Activated CD8-positive, alpha-beta memory T cell treated with anti-CD3 and anti-CD28 coated beads, Interleukin-2, amount 10 ng/mL, durations not matched to agents 7 days and 5 days (primary cell): ENCODE measurements at places on chromosomes 3 and 15. TPM values are rescaled to one million over a fixed set of nuclear protein-coding genes. Genes with fewer than 3 reads are reported as not detected.

GRCh38 chr15:90106522-90107117, 4.4 kb upstream of the IDH2 start:
- peaks cover 6% of the 10 kb centered on the region for H3K4me1 ChIP-seq
- no peak for DNase-seq
- H3K27me3 ChIP-seq, result peaks cover 4% of the 10 kb centered on the region

GRCh38 chr3:52455283-52456168, at the start of gene NISCH:
Gene NISCH, plus strand, starts transcription at chr3:52455604. Its CDS starts 38 bp downstream, at chr3:52455642.
- peak within 1 kb of the TSS; percentile 95 for H3K4me3 ChIP-seq
- H3K4me1 ChIP-seq, result peaks cover 41% of the 10 kb centered on the region
- peaks cover 4% of the 10 kb centered on the region for H3K36me3 ChIP-seq
- H3K27ac ChIP-seq, result peak within 1 kb of the TSS; percentile 94
- H3K27me3 ChIP-seq, result no peaks in the 10 kb centered on the region
- peak; percentile 94 for DNase-seq

DNA sequence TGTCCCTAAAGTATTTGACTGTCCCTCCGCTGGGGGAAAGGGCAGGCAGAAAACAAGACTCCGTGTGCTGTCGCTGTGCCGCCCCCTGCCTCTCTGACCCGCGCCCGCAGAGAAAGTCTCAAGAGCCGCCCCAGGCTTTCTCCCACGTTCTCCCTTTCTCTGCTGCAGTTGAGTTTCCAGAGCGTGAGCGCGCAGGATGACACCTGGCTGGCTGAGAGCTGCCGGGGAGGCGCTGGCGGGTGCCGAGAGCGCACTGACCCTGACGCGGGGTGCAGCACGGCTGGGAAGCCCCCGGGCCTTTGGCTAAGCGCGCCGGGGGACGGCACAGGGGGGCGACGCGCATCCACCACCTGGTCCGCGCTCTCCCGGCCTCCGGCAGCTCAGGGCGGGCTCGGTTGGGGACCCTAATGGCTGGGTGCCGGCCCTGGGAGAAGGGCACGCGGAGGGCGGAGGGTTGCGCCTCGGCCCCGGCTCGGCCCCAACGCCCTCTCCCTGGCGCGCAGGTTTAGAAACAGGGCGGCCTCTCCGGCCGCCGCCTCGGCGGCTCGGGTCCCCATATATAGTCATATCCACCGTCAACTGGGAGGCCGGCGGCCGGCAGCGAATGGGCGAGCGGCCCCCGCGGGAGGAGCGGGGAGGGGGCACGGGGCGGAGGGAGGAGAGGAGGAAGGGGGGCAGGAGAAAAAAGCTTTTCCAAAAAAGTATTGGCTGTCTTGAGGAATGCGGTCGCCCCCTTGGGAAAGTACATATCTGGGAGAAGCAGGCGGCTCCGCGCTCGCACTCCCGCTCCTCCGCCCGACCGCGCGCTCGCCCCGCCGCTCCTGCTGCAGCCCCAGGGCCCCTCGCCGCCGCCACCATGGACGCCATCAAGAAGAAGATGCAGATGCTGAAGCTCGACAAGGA, at the start of gene TPM1:
TSS of gene TPM1 (plus strand) at position 774 of the 903 bp plus-strand sequence. CDS start at position 857, 83 bp downstream.
- peaks cover 8% of the 10 kb centered on the region for H3K4me1 ChIP-seq
- H3K36me3 ChIP-seq, result no peaks in the 10 kb centered on the region
- DNase-seq, result no peak
- no peak within 1 kb of the TSS for H3K27ac ChIP-seq
- peaks cover 92% of the 10 kb centered on the region for H3K27me3 ChIP-seq
- H3K4me3 ChIP-seq, result peak within 1 kb of the TSS; percentile 33

DNA sequence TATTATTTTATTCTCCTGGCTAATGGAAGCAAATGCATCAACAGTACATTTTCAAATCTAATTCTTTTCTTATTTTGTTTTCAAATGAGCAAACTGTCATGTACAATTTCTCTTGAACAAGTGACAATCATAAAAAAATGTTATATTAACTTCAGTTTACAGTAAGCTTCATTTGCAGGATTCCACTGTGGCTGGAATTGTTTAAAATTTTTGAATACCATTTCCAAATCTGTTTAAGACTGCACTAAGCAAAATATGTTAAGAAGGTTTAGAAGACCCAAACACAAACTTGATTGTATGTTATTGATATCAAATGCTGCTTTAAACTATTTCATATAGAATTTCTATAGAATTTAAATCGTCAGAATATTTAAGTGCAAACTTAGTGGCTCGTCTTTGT, 92.8 kb downstream of the ZNF280D start:
- no peaks in the 10 kb centered on the region for H3K27me3 ChIP-seq
- no peak overlapping the region for H3K27ac ChIP-seq
- H3K36me3 ChIP-seq, result no peaks in the 10 kb centered on the region
- DNase-seq, result no peak
- peaks cover 4% of the 10 kb centered on the region for H3K4me1 ChIP-seq

DNA sequence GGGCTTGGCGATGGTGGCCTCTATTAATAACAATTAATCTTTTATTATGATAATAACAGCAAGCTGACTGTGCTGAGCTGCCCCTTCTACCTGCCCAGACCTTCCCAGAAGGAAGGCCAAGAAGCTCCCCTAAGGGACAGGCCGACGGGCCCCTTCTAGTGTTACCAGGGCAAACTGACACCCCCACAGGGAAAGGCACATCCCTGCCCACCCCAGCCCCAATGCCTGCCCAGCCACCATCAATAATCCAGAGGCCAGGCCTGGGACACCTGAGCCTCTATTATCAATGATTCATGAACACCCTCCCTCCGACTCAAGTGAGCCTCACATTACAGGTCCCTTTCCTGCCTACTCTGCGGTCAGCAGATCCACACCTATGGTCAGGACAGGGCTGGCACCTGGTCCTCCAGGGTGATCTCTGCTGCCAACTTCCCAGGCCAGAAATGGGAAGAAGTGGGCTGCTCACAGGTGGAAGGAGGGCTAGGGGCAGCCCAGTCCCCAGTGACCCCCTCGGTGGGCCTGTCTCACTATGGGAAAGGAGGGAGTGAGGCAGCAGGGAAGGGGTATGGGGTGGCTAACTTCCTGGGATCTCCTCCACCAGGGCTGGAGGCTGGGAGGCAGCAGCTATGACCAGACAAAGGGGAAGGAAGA, 1.8 kb downstream of the TWF2 start:
- peak overlapping the region; percentile 48 for H3K4me3 ChIP-seq
- H3K4me1 ChIP-seq, result peaks cover 71% of the 10 kb centered on the region
- peaks cover 27% of the 10 kb centered on the region for H3K36me3 ChIP-seq
- no peaks in the 10 kb centered on the region for H3K27me3 ChIP-seq
- H3K27ac ChIP-seq, result peak overlapping the region; percentile 61

Gene SAMMSON
- not detected for total RNA-seq

Gene FRMD4B
- 55.8 TPM for total RNA-seq

Gene AMIGO3
- 0.19 TPM for total RNA-seq

Gene TGM5
- total RNA-seq, result 0.91 TPM
